GM04504 (cell line): ENCODE measurements at places on chromosomes 2 and 18.

DNA sequence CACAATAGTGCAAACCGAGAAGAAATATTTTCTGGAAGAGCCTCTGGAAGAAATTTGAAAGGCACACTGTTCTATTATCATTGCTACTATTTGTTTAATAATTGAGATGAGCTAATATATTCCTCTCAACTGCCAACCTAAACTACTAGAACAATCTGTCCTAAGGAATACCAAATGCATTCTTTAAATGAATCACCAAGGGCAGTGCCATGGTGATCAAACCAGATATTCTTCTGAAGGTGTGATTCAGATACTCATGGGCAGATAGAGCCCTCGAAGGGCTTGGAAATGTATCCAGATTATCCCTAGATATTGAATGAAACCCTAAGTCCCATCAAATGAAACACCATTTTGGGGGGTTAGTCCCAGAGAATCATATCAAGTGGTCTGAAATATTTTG, 76.6 kb downstream of the FIGN start:
- no peak for DNase-seq

DNA sequence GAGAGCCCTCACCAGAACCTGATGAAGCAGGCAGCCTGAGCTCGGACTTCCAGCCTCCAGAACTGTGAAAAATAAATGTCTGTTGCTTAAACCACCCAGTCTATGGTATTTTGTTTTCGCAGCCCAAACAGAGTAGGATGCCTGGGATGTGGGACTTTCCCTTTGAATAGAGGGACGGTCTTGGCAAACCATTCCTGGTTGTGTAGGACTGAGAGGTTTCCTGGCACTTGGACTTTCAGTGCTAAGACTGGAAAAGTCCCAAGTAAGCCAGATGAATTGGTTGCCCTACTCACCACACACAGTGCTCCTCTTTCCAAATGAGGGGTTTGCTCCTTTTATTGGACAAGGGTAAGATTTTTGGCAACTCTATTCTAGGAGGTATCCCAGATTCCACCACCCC, 46.8 kb upstream of the ACMSD start:
- DNase-seq: no peak

DNA sequence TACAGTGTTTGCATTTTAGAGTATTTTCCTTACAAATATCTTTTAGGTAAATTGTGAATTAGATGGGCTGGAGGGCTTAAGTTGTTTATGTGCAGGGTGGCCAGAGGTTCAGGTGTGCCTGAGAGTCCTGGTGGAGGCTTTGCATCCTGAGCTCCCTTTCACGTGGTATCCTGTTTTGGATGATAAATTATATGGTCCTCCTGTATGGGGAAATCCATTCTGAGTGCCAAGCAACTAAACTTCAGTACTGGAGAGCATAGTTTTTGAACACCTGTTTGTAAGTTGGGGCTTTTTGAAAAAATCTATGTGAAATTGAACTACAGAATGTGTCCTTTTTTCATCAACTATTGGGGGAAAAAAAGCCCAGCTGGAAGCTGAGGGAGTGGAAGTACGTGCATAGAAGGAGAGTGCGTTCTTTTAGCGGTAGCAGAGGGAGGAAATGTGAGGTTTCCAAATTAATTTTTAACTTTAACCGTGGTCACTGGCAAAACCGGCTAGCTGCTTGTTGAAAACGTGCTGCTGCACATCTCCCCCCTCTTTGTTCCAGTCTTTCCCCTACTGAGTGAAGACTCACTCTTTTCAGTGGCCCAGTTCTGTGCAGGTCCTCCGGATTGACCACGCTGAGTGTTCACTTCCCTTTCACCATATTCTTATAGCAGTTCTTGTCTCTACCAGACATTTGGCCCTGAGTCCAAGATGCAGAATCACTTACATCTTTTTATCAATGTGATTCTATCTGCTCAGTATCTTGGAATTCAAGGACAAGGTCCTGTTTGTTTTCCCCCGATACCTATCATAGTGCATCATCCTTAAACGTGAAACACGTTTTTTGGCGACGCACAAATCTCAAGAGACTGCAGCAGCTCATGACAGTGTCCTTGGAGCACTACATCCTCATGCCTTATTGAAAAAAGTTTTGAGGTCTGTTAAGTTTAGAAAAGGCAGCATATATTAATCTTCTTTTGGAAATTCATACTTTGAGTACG, 15.3 kb downstream of the CNOT11 start:
- DNase-seq: no peak

DNA sequence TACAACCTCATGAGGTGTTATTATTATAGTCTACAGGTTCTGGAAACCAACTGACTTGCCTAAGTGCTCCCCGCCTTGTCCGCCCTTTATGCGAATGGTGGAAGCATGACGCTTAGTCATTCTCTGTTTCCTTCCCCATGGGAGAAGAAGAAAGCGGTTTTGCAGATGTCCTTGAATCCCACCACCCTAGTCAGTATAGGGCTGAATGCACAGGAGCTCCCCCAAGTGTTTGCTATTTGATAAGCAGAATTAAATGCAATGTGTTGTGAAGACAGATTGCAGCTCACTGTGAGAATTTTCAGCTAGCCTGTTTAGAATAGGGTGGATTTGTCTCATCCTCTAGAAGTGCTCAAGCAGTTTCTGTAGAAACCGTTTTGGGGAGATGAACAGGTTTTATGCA, 652.0 kb downstream of the DCC start:
- DNase-seq: no peak

DNA sequence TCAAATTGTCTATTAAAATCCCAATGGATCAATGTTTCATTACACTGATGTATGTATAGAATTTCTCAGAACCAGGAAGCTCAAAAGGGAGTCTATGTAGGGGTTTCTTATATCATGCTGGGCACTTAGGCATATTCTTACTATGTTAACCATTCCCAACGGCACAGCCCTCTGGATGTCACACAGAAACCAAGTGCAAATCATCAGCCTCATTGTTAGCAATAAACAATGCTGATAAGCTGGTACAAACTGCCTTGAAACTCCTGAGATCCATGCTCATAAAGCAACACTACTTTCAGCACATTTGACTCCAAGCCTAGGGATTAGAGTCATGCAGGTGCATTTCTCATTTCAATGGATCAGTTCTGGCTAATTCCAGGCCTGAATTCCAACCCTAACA, 730.2 kb upstream of the SLC39A10 start:
- no peak for DNase-seq
